CD4-positive, alpha-beta T cell treated with Interleukin-12 subunit alpha and Interleukin-12 subunit beta, for 1 hour (primary cell): ENCODE measurements at places on chromosomes 7 and 10.

DNA sequence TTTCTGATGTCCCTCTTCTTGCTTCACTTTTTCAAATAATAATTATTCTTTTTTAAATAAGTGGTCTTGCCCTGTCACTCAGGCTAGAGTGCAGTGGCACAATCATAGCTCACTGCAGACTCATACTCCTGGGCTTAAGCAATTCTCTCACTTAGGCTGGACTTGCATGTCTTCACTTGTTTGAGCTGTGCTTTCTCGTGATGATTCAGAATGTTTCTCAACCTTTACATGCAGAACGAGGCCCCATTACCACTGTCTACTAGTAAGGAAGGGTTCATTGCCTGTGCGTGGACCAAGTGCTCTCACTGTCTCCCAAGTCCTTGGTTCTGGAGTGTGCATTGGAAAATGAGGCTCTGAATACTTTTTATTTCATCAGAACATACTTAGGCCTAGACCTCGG, 468.6 kb upstream of the COBL start:
- DNase-seq: no peak

DNA sequence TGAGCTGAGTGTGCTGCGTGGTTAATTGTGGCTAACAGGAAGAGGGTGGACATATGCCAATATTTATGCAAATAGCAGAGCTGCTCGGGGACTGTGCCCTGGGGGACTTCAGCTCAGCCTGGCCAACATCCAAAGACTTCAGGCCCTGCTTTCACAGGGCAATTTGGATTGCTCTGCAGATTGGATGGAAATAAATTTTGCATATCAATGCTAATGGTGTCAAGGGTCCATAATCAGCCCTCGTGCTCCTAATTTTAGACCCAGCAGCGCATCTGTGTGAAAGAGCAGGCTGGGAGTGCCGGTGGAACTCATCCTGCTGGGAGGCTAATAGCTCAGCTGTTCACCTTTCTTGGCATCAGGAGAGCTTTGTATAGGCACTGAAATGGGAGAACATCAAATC, 270.1 kb downstream of the TCERG1L start:
- no peak for DNase-seq

- no peak for DNase-seq
Observed at GRCh38 chr10:22853906-22854447, 73.9 kb upstream of the ARMC3 start.

DNA sequence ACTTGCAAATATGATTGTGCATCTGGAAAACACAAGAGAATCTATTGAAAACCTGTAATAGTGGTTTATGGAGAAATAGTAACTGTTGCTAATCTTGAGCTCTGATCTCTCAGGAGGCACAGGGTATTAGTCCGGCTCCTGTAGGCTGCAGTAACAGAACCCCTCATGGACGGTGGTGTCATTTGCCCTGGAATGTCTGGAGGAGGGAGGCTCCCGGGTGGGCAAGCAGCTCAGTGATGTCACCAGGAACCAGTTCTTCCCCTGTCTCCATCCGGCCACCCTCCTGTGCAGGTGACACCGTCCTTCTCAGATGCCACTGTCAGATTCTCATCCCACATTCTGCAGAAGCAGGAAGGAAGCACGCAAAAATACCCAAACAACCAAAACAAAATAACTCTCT, 29.3 kb downstream of the INPP5A start:
- no peak for DNase-seq

DNA sequence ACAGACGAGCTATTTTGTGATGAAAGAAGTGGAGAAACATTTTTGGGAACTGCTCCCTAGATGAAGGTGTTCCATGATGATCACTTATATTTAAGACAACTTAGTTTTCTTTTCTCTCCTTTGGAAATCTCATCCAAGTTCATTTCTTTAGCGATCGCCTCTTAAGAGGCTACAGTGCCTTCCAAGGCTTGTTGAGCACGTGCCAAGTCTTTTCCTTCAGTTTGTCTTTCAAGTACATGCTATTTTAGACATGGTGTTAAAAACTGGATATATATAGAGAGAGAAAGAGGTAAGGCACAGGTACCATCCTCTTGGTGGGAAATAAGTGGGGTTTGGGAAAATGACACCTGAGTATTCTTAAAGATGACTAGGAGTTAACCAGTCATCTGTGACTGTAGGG, 2.7 kb downstream of the ADK start:
- no peak for DNase-seq

DNA sequence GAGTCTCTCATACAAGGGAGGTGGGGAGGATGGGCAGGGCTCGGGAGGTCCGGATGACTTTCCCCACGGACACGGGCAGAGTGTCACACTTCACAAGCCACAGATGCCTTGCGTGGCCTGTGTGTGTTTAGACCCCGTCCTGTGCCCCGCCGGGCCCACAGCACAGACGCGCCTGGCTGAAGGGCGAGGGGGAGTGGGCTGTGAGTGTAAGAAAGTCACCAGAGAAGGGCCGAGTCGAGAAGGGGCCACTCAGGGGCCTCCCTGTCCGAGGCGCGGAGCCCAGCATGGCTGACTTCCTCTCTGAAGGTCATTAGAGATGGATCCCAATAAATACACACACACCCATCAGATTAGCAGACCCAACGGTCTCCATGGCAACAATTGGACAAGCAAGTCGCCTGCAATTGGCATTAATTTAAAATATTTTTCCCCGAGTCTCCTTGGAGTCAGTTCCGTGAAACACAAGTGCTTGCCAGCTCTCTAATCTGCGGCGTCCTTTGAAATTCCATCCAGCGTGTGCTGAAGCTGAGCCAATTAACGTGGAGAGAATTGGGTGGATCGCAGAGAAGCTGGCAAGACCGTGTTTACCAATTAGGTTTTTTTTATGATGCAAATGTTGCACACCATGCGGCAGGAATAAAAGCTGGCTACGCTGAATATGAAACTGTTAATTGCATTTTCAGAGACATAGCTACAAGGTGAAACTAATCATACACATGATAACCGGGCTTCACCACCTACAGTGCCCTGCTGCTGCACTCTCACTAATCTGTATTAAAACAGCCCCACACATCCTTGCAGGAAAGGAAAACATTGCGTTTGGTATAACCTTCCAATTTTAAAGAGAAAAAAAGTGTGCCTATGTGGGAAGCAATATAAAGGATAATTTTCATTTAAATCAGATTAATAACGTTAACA, 571.2 kb downstream of the PTPRN2 start:
- no peak for DNase-seq
